NCI-H1048 (cell line): ENCODE measurements at places on chromosomes 7 and 10.

- peak; percentile 2 for DNase-seq
Observed at GRCh38 chr7:150898475-150899011, 46.2 kb downstream of the AOC1 start.

- no peak for DNase-seq
Observed at GRCh38 chr7:15561835-15562234, at the start of gene AGMO. TSS of gene AGMO (minus strand) at chr7:15562015.

DNA sequence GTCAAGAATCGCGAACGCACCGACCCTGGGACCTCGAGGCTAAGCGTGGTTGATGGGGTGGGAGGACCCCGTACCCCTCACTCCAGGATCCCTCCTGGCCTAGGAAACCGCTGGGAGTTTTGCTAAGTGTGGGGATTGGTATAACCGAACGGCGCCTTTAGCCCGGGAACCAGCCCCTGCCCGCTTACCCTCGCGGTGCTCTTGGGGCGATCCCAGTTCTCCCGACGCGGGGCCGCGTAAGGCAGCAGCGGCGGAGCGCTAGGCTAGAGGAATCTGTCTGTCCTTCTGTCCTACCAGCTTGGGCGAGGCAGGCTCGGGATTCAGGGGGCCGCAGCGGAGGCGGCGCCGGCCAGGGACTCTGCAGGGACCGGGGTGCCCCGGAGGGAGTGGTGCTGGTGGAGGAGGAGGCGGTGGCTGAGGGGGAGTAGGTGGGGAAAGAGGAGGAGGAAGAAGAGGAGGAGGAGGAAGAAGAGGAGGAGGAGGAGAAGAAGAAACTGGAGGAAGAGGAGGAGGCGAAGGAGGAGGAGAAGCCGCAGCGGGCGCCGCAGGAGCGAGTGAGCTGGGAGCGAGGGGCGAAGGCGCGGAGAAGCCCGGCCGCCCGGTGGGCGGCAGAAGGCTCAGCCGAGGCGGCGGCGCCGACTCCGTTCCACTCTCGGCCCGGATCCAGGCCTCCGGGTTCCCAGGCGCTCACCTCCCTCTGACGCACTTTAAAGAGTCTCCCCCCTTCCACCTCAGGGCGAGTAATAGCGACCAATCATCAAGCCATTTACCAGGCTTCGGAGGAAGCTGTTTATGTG is 439 bp upstream of the EMX2 start:
- DNase-seq, result peak; percentile 76

DNA sequence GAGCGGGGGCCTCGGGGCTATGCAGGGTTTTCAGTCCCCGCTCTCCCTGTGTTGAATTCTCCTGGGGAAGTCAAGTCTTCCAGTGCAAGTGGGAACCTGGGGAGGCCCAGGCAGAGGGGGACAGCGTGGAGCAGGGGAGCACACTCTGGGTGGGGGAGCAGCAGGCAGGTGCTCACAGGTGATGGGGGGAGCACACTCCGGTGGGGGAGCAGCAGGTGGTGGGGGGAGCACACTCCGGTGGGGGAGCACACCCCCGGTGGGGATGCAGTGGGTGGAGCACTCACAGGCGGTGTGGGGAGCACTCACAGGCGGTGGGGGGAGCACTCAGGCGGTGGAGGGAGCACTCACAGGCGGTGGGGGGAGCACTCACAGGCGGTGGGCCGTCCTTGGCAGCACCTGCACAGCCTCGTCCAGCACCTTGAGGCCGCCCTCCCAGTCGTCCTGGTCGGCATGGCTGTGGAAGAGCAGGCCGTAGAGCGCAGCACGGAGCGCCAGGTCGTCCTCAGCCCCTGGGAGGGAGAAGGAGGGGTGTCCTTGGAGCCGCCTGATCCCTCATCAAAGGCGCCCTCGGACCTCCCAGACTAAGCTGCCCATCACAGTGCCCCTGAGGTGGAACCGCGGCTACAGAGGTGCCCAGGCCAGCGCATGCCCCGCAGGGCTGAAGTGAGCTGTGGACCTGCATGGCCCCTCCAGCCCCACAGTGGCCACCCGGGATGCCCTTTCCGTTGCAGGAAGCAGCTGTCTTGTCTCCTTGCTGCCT is 56.7 kb downstream of the CFAP46 start:
- DNase-seq, result no peak

GRCh38 chr10:17764142-17764541 is 12.1 kb downstream of the TMEM236 start:
- DNase-seq, result no peak

- DNase-seq, result no peak
Observed at GRCh38 chr10:63214571-63214970, 81.4 kb downstream of the NRBF2 start.

- no peak for DNase-seq
Observed at GRCh38 chr7:157384301-157384700, 47.5 kb downstream of the DNAJB6 start.

GRCh38 chr7:44220358-44221112 is 19.8 kb downstream of the YKT6 start:
- DNase-seq, result no peak

GRCh38 chr7:135158141-135158655 is 10.3 kb downstream of the TMEM140 start:
- DNase-seq, result no peak

DNA sequence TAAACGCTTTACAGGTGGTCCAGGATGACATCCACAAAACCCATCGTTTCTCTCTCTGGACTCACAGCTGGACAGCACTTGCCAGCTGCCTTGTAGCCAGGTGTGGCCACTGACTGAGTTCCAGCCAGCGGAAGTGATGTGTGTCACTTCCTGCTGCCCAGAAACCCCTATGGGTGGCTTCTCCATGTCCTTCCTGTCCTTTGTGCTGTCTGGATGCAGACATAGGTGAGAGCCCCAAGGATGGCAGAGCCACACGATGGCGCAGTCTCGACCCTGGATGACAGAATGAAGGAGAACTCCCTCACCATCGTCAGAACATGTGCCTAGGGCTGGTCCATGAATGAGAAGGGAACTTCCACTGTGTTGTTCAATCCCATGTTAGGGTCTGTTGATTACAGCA is 22.1 kb downstream of the NMT2 start:
- no peak for DNase-seq

GRCh38 chr7:108358553-108358952 is 97.7 kb downstream of the NRCAM start:
- no peak for DNase-seq

GRCh38 chr7:125857606-125858005 is 928.0 kb upstream of the POT1 start:
- no peak for DNase-seq

GRCh38 chr10:76285012-76285411 is 853.6 kb downstream of the LRMDA start:
- no peak for DNase-seq

- no peak for DNase-seq
Observed at GRCh38 chr7:31724696-31725095, 37.7 kb downstream of the PPP1R17 start.

GRCh38 chr7:27032839-27033238 is 63.0 kb downstream of the HOXA1 start:
- DNase-seq, result no peak
